Putamen (tissue), 1 donor: ENCODE measurements at places on chromosomes 6 and 20.

DNA sequence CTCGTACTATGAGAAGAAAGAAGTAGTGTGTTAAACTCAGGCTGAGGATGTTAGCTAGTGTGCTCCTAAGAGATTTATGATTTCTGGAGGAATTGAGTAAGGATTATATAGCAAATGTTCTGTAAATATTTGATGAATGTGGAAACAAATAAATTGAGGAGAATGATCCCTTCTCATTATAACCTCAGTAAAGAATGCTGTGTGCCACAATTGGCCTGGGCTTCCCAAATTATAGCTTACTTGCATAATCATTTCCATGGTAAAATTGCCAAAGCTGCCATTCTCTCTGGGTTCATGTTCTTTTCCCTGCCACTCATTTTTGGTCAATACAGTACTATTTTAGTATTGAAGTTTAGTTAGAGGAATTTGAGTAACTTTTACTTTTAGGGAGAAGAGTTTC lies 128.5 kb downstream of the FLRT3 start:
- no peak for DNase-seq

- DNase-seq, result no peak
Measured at GRCh38 chr6:3819161-3820110, 29.7 kb upstream of the FAM50B start.

DNA sequence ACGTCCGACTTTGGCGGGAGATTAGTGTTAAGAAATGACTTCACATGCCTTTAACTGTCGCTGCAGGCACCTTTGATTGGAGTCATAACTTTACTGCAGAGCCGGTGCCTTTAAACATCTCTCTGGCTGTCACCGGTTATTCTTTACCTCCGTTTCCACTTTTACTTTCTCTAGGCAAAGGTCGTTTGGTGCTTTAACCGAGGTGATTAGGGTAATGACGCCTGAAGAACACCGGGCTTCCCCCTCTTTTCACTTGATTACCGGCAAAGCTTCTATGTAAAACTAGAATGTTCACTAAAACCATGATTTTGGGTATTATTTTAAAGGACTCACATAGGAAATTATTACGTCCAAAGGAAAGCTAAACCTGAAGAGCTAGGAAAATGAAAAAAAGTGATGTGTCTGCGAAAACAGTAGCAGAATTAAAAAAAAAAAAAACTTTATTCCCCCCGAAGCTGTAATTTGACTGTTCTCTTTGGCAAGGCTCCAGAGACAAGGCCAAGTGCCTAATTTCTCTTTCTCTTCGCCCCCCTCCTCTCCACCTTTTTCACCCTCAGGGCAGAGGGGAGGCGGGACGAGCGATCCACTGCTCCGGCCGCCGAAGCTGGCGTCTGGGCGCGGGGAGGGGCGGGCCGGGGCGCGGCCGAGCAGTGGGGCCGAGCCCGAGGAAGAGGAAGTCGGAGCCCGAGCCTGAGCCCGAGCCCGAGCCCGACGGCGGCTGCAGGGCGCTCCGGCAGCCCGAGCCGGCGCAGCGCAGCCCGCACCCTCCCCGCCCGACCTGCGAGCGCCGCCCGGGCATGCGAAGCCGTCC lies at the start of gene PLEKHG1:
Gene PLEKHG1, plus strand, starts transcription at position 687 of the 811 bp plus-strand sequence. CDS start 133,797 bp downstream, outside the sequence.
- DNase-seq, result no peak

GRCh38 chr20:25315418-25316210 lies 67.7 kb downstream of the PYGB start:
- DNase-seq, result no peak

- DNase-seq, result no peak
Measured at GRCh38 chr20:40265825-40266533, 423.1 kb downstream of the MAFB start.

- peak; percentile 82 for DNase-seq
Measured at GRCh38 chr6:28474441-28475219, 31.3 kb upstream of the ZSCAN23 start.

DNA sequence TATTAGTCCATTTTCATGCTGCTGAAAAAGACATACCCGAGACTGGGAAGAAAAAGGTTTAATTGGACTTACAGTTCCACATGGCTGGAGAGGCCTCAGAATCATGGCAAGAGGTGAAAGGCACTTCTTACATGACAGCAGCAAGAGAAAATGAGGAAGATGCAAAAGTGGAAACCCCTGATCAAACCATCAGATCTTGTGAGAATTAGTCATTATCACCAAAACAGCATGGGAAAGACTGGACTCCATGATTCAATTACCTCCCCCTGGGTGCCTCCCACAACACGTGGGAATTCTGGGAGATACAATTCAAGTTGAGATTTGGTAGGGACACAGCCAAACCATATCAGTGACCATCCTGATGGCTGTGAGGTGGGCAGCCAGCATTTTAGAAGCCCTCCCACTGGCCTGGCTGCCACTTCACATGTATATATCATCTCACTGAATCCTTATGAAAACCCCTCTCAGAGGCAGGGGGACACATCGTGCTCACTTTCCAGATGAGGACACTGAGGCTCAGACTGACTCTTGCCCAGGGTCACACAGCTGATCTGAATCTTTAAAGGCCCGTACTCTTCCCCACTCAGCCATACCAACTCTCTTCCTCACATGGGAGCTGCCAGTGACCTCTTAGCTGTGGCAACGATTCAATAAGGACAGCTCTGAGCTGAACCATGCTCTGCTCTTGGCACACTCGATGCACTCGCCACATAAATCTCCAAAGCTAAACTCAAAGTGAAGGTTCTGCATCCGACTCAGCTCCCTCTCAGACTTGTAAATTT lies 25.7 kb downstream of the BMP7 start:
- no peak for DNase-seq
